ENCODE measurements at places on chromosomes 16 and 17.
A peak's percentile ranks its signal among the peaks of the same experiment; 100 is the strongest.

GRCh38 chr17:16923097-16923903, 48.6 kb downstream of the TNFRSF13B start:
- DNase-seq, result peak; percentile 2

DNA sequence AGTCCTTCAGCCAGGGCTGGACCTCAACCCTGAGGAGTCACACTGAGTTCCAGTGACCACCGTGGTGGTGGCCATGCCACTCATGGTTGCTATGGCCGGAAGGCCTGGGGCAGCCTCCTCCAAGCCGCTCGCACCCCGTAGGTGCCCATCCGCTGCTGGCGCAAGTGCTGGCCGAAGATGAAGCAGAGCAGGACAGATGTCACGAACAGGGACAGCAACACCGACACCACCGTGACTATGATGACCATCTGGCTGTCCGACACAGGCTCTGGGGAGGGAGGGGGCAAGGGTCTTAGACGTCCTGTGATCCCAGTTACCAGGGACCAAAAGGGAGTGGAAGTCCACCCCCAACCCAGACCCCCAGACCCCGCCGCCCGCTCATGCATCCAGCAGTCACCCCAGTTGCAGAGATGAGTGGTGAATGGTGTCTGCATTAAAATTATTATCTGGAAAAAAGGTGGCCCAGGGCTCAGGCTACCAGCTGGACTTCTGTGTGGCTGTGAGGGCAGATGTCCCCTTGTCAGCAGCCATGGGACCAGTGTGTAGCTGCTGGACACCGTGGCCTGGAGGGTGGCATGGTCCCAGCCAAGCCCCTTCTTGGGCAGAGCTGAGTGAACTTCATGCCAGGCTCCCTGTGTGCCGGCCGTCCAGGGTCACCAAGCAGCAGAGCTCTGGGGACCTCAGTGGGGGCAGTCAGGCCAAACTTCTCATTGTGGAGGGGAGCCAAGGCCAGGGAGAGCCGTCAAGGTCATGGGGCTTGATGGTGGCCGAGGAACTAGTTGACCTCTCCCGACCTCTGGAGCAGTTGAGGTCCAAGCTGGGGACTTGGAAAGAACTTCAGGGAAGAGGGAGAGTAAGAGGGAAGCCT, 4.7 kb downstream of the PRR29 start:
- DNase-seq, result no peak

- no peak for DNase-seq
Observed at GRCh38 chr17:73210002-73210678, 17.3 kb downstream of the COG1 start.

- DNase-seq, result no peak
Observed at GRCh38 chr16:67034487-67034886, 5.5 kb downstream of the CBFB start.

DNA sequence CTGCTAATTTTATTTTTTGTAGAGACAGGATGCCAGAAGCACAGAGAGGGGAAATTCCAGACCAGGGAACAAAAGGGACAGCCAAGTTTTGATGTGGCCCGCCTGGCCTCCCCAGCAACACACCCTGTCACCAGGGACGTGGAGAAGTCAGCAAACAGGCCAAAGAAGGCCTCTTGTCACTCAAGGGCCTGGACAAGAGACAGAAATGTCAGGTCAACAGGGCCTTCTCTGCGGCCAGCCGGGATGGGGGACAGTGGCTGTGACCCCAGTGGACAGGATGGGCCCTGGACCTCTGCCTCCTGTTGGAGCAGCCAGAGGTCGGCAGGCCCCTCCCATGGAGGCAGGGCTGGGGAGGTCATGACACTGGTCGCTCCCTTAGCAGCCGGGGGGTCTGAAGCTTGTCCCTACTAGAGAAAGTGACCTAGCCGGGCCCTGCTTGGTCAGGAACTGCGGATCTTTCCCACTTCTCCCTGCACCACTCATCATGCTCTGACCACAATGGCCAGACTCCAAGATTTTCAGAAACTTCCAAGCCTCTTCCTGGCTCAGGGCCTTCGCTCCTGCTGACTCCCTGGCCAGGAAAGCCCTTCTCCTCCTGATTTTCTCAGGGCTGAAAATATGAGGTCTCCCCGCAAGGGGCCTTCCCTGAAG, 9.2 kb upstream of the TVP23A start:
- DNase-seq, result peak; percentile 55

DNA sequence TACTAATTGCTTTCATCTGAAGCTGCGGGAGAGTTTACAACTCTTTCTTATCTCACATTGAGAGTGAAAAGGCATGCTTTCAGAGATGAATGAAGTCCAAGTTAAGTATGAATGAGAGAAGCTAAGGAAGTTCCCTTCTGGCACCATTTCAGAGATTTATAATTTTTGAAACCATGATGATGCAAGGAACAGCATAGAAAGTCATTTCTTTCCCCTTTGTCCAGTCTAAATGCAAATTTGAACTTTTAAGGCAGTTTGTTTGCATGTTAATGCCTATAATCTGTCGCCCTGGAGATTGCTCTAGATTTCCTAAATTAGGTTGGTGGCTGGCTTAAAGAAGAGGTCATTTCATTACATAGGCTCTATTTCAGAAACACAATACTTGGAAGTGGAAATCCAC, 594.8 kb upstream of the GOT2 start:
- no peak for DNase-seq

DNA sequence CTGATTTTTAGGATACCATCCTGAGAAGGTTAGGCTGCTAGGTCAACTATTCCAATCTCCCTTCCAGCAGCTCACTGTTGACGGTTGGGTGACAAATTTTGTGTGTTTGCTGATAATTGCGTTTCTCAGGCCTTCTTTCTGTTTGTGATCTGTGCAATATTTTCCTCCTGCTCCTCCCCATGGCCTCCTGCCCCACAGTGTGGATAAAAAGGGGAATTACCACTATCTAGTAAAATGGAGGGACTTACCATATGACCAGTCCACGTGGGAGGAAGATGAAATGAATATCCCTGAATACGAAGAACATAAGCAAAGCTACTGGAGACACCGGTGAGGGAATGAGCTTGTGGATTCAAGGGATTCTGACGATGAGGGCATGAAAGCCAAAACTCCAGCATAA, 9.2 kb downstream of the CHD3 start:
- DNase-seq, result peak; percentile 27

DNA sequence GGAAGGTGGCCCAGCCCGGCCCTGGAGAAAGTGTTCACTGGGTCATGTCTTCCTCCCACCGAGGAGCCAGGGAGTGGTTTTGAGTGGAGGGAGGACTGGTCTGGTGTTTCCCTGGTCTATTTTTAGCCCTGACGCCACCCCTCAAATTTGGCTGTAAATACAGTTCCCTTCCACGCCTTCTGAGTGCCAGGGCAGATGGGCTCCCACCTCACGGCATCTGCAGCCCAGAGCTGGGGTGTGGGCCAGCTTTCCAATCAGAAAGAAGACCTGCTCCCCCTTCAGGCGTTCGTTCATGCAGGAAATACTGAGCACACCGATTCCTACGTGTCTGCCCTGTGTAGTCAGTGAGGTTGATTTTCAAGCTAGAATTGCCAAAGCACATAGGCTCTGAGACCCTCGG, 53.7 kb downstream of the SNX20 start:
- peak; percentile 48 for DNase-seq

GRCh38 chr16:56600398-56600999, 7.9 kb upstream of the MT2A start:
- no peak for DNase-seq

DNA sequence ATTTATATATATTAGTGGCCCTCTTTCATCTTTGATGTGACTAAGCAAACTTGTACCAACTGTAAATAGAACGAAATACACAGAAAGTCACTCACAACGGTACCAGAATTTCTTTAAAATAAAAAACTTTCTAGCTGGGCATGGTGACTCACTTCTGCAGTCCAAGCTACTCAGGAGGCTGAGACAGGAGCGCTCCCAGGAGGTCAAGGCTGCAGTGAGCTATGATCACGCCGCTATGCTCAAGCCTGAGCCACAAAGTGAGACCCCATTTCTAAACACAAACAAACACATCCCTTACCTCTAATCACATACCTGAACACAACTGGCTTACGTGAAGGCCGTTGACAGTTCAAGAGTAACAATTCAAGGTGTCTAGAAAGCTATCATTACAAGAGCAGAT, 29.7 kb downstream of the STAT5B start:
- no peak for DNase-seq

GRCh38 chr17:81650951-81651350, 5.4 kb downstream of the PDE6G start:
- no peak for DNase-seq

DNA sequence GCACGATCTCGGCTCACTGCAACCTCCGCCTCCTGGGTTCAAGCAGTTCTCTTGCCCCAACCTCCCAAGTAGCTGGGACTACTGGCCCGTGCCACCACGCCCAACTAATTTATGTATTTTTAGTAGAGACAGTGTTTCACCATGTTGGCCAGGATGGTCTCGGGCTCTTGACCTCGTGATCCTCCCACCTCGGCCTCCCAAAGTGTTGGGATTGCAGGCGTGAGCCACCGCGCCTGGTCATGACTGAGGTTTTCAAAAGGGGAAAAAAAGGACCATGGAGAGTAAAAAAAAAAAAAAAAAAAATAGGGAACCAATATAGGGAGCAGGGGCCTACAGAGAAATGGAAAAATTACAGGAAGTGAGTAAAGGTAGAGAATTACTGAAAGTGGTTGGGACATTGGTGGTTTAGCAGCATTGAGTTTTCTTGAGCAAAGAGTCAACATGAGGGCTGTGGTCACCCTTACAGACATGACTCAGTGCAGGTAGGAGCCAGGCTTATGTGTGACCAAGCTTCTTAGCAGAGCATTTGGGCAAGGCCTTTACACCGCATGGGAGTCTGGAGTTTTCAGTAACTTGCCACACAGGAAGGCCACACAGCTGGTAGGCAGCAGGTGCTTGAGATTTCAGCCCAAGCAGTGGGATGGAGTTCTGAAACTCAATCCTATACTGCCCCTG, 447.3 kb downstream of the HS3ST3B1 start:
- DNase-seq, result no peak

GRCh38 chr16:75789237-75789636, 62.9 kb upstream of the CPHXL start:
- DNase-seq, result no peak

- DNase-seq, result peak; percentile 80
Observed at GRCh38 chr17:57035971-57036481, 49.0 kb upstream of the AKAP1 start.

DNA sequence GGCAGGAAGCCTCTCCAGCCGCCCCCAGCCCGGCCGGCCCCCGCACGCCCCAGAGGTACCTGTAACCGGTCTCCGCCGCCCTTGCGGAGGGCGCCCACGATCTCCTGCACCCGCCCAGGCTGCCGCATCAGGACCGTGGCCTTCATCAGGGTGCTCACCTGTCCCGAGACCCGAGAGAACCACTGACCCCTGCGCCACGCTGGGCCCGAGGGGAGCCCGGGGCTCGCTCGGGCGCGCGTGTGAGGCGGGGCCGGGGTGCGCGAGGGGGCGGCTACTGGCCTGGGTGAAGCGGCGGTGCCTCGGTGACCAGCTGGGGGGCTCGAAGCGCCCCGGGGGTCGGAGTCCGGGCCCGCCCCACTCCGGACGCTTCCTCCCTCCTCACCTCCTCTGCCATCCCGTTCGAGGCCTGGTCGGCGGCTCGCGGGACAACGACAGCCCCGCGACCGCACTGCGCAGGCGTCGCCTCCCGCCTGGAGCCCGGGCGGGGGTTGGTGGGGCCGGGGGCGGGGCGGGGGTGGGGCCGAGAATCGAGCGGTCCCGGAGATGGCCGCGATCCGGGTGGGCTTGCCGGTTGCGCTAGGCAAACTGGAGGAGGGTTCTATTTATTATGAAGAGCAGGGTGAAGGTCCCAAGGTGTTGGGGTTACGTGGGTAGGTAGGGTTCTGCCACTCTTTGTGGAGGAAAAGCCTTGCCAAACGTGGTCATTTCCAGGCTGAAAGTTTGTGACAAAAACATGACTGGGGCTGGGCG, at the start of gene NT5C3B:
NT5C3B (minus strand) TSS at position 433 of the 750 bp plus-strand sequence; CDS start at position 394, 39 bp downstream.
- peak; percentile 66 for DNase-seq

DNA sequence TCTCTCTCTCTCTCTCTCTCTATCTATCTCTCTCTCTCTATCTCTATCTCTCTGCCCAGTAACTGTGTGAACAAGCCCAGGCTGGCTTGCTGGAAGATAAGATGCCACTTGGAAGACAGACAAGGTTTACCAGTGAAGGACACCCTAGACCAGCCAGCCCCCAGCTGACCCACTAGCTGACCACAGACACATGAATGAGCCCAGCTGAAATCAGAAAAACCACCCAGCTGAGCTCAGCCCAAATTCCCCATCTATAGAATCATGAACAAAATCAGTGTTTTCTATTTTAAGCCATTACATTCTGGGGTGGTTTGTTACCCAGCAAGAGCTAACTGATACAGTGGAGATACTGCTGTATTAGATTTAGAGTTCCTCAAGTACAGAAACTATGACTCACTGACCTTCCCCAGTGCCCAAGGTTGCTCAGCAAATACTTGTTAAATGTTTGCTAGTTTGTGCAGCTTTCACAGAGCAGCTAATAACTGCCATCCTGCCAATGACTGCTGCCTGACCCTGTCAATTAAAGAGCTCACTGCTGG, 18.0 kb downstream of the EMP2 start:
- DNase-seq, result no peak

GRCh38 chr17:69609473-69610305, 195.2 kb downstream of the MAP2K6 start:
- DNase-seq, result no peak

- no peak for DNase-seq
Observed at GRCh38 chr16:11024333-11025053, 80.1 kb downstream of the CLEC16A start.

DNA sequence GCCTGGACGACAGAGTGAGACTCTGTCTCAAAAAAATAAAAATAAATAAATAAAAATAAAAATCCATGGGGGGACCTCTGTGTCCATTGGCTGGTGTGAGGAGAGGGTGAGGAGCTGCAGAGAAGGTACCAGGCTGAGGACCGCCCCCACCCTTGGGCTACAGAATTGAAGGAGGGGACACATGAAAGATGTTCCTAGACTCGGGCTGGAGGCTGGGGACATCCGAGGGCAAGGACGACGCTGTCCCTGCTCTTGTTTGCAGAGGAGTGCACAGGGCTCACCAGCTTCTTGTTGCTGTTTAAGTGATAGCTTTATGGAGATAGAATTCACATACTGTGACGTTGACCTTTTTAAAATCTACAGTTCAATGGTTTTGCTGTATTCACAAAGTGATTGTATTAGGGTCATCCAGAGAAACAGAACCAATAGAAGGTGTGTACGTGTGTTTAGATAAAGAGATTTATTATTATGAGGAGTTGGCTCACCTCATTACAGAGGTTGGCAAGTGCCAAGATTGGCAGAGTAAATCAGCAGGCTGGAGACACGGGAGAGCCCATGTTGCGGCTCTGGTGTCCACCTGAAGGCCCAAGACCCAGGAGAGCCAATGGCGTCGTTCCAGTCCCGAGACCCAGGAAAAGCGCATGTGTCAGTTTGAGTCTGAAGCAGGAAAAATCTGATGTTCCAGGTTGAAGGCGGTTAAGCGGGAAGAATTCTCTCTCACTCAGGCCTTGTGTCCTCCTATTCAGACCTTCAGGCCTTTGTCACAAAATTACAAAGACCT, 320.7 kb downstream of the SEC14L1 start:
- no peak for DNase-seq

Data from transverse colon (tissue), 4 donors.